ENCODE measurements at places on chromosomes 2 and 18.
A peak's percentile ranks its signal among the peaks of the same experiment; 100 is the strongest.

DNA sequence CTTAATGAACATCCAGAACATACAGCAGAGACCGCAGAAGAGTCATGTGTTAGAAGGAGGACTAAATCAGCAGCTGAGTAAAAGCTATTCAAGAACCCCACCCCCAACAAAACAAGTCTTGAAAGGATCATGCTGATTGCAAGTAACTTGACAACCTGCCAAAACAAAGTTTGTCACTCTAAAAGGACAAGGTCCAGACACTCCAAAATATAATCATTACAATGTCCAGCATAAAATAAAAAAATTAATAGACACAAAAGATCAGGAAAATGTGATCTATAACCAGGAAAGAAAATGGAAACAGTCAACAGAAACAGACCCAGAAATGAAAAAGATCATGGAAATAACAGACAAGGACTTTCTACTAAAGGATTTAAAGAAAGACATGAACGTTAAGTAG is 28.5 kb downstream of the CCDC88A start:
- no peak for DNase-seq

GRCh38 chr2:6780765-6781274 is 84.9 kb downstream of the CMPK2 start:
- DNase-seq = no peak

- DNase-seq = no peak
These were observed 38.9 kb upstream of the SERPINE2 start for GRCh38 chr2:224077773-224078507.

DNA sequence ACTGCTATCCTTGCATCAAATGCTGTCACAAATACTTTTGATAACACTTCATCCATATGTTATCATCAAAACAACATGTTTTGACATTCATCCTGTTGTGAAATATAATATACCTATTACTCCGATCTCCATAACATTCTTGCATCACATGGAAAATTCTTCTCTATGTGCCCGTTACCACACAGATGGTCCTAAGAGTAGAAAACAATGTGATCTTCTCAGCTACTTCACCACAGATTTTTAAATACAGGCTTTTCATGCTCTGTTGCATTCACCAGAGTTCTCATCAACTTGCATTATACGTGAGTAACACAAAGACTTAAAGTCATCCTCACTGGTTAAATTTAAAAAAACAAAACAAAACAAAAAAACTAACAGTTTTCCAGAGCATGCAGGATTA is 1603.3 kb upstream of the ZEB2 start:
- DNase-seq = no peak

DNA sequence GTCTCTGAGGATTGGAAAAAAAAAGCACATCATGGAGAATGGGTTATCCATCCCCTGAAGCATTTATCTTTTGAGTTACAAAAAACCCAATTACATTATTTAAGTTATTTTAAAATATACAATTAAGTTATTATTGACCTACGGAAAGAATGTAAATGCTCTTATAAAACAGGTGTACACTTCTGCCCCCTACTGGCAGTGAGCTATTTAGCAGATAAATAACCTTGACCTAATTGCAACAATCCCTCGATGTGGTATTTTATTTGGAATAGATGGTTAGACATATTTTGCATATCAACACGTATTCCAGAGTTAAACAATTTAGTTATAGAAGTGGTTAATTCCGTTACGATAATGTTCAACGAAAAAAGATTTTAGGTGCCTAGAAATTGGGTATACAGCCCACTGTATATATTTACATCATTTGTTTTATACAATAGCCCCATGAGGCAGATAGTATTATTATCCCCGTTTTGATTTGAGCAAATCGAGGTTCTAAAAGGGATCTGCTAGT is 9.1 kb upstream of the DAW1 start:
- DNase-seq = peak; percentile 48

- no peak for DNase-seq
These were observed 19.6 kb upstream of the SERPINB11 start for GRCh38 chr18:63683152-63683551.

Measured in CD4-positive, alpha-beta T cell treated with Interleukin-17A for 4 hours (primary cell).